ENCODE measurements at places on chromosomes 5 and 9.

DNA sequence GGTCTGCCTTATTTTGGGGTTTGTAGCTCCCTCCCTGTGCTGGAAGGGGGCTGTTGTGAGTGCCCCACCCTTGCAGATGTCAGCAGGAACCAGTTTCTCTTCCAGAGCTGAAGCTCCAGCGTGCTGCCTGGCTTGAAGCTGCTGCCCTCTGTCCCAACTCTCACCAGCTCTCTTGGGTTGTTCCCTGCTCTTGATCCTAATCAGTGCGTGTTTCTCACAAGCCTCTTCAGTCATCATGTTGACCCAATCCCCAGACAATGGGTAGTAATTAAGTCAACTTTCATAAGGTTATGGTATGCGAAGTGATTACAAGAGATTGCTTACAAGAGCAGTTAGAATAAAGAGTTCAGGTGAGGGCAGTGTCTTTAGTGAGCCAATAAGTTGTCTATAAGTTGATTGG lies 57.0 kb downstream of the PDE8B start:
- no peak for DNase-seq

- no peak for DNase-seq
Observed at GRCh38 chr5:178381206-178381605, 148.6 kb upstream of the PHYKPL start.

DNA sequence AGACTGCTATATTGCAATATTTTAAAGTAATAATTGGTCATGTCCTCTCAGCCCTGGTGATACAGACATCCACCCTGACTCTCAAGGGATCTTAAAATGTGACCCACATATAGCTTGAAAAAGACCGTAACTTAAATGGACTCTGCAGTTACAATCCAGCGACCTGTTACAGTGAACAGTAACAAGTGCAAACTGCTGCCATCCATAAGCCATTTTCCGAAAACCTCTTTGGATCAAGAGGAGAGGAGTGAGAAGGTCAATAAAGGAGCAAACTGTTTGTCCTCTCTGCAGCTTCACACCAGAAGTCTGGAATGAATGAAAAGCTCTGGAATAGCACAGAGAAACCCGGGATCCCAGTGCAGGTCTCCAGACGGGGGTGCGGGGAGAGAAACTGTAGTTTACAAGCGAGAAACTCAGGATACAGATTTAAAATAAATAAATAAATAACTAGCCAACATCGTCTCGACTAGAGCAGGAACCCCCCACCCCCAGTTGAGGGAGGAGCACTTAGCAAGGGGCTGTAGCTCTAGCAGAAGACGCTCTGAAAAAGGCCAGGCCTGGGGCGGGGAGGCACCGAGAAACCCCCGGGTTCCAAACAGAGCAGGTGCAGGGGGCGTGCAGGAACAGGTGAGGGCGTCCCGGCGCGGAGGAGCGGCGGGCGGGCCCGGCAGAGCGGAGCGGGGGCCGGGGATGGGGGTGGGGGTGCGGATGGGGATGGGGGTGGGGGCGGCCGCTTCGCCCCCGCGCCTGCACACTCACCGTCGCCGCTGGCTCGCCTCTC lies 572 bp downstream of the ZDHHC21 start:
- DNase-seq = peak; percentile 4

DNA sequence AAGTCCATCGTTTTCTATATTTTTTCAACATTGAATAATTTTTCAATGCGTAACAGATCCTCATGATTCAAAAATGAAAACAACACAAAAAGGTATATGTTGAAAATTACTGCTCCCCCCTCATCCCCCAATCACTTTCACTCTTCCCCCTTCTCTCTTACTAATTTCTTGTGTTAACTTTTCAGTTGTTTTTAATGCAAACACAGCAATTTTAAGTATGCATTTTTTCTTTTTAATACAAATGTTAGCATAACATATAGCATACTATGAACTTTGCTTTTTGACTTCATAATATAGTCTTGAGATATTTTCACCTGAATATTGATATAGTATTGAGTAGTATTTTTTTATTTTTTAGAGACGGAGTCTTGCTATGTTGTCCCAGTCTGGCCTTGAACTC lies 41.1 kb upstream of the CAMK4 start:
- no peak for DNase-seq

DNA sequence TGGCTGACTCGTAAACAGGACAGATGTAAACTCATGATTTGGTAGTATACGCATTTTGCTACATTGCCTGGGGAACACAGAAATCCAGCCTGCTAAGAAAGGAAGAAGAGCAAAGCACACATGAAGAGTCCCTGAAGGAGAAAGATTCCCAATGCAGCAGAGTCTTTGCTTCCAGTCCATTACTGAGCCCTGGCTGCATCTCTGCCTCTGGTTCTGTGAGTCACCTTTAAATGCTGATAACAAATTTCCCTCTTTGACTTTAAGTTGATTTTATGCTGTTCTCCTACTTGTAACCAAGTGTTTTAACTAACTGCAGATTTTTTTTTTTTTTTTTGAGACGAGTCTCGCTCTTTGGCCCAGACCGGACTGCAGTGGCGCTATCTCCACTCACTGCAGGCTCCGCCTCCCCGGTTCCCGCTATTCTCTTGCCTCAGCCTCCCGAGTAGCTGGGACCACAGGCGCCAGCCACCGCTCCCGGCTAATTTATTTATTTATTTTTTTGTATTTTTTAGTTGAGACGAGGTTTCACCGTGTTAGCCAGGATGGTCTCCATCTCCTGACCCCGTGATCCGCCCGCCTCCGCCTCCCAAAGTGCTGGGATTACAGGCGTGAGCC lies 8.5 kb upstream of the PRXL2C start:
- DNase-seq = no peak

GRCh38 chr9:98597236-98597771 lies 111.4 kb downstream of the GABBR2 start:
- DNase-seq = no peak

GRCh38 chr9:121439711-121440664 lies 59.7 kb downstream of the GGTA1 start:
- DNase-seq = no peak

DNA sequence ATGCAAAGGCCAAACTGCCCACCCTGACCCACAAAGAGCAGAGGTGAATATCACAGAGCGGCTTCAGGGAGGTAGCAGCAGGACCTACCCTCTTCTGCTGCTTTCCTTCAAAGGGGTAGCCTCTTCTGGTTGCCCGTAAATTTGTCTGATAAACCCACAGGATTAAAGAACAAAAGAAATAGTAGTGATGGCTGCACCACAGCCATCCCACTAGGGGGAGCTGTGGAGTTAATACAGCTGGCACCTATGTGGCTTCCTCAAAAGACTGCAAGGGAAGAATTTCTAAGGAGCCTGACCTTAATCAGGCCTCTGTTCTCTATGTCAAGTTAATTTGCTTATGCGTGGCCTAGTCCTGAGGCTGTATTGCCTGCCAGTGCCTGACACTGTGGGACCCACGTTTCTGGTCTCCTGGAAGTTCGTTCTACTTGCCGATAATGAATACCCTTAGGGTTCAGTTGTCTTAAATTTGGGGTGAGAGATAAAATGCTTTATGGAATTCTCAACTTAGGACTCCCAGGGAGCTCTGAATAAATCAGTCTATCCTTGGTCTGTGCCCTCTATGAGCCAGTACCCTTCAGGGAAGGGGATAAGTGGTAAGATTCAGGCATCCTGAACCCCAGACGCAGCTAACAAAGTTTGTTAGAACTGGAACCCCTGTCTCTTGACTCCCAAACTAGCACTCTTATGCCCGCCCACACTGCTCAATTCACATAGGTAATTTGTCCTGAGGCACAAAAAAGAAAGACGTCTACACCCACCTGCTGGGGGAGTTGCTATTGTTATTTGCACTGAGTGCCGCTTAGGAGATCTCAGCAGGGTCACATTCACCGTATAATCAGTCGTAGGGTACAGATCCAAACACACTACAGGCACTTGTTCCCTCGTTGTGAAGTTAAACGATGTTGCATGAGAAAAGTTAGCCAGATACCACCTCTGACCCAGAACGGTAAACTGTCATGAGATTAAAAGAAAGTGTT lies 77.1 kb downstream of the SUSD1 start:
- peak; percentile 45 for DNase-seq

GRCh38 chr9:32500768-32501167 lies 25.2 kb downstream of the RIGI start:
- DNase-seq = no peak

DNA sequence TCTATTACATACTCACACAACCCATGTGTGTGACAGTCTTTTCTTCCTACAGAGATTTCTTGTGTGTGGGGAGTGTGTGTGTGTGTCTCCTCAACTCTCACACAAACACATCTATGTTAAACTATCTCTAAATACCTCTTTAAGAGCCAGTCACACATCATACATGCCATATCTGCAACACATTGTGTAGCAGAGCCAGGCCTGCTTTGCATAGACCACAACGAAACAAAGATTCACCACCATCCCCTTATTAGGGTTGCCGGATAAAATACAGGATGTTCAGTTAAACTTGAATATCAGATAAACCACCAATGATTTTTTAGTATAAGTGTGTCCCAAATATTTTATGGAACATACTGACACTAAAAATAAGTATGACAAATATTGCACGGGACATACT lies 2.3 kb downstream of the FAM170A start:
- DNase-seq = no peak

GRCh38 chr9:22170990-22171670 lies 162.0 kb upstream of the CDKN2B start:
- DNase-seq = no peak

- no peak for DNase-seq
Observed at GRCh38 chr9:24602693-24603352, 57.1 kb upstream of the IZUMO3 start.

DNA sequence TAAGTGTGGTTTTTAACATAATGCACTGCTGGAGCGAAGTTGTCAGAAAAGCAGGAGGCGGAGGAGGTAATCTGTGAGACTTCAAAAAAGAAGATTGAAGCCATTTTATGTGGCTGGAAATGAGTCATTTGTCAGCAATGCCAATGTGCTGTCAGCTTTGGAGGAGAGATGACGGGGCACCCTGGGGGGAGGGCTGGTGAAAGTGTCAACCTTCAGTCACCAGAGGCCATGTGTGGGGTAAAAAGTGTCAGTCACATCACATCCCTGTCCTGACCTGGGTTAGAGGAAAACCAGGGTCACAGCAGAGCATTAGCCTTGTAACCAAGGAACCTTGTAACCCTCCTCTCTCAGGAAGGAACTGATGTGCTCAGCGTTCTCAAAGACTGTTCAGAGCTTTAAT lies 59.1 kb downstream of the TLR4 start:
- no peak for DNase-seq

GRCh38 chr9:93303258-93303771 lies 119.4 kb downstream of the WNK2 start:
- no peak for DNase-seq

DNA sequence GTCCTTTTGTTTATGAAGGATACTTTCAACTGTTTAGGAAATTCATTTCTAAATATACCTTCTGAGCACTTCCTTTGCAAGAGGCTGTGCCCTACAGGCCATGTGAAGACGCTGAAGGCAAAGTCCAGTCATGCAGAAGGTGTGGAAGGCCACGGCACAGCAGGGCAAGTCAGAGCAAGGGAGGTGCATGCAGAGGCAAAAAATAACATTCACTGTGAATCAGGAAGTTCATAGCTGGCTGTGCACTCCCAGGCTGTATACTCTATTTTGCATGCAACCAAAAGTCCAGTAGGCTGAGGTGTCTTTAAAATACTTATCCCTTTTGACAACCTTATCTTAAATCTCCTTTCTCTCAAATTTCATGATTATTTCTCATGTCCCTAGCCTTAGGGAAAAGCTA lies 50.3 kb downstream of the GNAQ start:
- no peak for DNase-seq

GRCh38 chr5:115320006-115320405 lies 23.6 kb upstream of the CCDC112 start:
- DNase-seq = no peak

Data from T follicular helper cell (primary cell).